Activated T-cell treated with anti-CD3 and anti-CD28 coated beads for 4 hours (primary cell): ENCODE measurements at places on chromosomes 1 and 21.

DNA sequence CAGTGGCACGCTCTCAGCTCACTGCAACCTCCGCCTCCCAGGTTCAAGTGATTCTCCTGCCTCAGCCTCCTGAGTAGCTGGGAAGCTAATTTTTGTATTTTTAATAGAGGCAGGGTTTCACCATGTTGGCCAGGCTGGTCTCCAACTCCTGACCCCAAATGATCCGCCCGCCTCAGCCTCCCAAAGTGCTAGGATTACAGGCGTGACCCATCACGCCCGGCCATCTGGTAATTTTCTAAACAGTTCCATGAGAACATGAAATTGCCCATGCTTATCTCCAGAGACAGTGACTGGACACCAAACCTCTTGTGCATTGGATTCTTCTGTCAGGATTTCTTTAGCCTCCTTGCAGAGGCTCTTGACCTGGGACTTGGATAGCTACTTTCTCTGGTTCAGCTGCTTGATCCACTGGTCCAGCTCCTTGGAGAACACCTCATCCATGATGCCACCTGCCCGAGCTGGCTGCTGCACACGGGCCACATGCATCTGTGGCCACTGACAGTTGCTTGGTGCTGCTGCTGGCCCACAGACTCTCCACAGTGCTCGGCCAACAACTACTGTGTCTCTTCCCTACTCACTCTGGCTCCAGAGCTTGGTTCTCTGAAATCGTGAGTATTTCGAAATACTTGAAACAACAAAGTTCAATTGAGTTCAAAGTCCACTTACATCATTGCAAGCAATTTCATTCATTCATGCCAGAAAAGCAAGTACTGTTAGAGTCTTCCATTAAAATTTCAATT lies 40.0 kb upstream of the CTPS1 start:
- DNase-seq: no peak

DNA sequence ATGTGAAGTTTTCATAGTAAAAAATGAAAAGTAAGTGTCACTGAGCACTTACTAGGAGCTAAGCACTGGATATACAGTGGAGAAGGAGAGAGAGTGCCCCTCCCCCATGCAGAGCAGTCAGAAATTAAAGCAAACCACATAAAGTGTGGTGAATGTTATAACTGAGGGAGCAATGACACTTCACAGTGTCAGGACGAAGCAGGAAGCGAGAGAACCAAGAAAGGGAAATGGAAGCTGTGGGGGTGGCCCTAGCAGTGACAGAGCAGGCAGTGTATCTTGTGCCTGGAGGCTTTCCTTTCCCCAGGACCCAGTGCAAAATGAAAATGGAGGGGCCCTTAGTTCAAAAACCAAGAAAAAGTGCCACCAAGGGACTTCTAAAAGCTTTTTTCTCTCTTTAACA lies 21.5 kb upstream of the RCAN3 start:
- DNase-seq: peak; percentile 42

DNA sequence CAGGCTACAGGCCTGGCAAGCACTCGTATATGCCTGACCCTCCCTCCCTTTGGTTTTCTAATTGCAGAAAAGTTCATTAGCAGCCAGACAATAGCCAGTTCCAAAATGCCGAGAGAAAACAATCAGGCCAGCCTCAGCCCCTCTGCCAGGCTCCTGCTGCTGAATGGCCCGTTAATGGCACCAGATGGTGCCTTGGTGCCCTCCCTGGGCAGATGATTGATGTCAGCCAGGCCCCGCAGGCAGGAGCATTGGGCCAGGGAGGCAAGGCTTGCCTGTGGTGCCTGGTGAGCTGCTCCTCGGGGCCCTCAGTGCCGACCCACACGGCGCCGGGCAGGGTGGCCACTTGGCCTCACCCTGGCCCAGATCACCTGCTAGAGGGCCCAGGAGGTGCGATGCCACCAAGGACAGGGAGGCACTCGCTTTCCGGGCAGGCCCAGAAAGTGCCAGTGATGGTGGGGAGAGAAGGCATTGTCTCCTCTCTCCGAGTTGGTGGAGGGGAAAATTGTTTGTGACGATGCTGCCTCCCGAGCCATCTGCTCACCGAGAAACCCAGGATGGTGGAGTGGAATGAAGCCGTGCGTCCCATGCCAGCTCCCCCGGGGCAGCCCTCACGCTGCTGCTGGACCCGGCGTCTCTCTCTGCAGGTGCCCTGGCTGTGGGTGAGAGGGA lies 28.1 kb downstream of the QSOX1 start:
- DNase-seq: no peak

- no peak for DNase-seq
Measured at GRCh38 chr1:226872437-226872836, 2.0 kb downstream of the PSEN2 start.

DNA sequence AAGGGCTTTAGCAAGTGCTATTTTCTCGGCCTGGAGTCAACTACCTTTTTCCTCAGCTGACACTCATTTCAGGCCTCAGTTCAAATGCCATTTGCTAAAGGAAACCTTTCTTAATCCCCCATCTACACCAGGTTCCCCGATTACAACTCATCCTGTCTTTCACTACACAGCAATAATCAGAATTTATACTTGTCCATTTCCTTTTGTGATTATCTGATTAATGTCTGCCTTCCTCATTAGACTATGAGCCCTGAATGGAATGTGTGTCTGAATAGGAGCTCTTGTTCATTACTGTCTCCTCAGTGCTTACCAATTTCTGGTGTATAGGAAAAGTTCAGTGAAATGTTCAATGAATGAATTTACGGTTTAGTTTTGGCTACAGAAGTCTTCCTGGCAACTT lies 36.9 kb downstream of the ATP1B1 start:
- no peak for DNase-seq

DNA sequence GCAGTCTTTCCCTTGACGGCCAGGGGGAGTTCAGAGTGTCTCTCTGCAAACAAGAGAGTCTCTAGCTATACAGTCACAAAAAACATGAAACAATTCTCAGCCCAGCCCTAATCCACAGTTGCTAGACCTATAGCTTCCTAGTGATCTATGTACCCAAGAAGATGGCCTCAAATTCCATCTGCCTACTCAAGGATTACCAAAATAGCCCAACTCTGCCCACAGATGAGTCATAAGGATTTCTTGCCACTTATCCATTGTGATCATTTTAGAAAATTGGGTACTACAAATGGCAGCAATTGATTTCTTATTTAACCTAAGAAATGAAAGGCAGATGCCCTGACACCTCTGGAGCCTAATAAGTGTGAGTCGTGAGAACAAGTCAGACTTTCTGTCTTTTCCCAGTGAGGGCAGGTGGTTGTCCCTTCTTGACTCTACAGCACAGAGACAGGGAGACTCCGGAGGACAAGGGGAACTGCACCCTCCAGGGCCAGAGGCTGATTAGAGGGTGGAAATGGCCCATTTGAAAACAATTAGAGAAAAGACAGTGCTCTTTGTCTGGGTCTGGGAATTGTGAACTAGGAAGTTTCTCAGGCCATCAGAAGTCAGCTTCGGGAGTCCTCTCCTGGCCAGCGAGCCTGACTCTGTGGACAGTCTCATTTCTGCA lies 65.4 kb downstream of the ABCA4 start:
- no peak for DNase-seq

DNA sequence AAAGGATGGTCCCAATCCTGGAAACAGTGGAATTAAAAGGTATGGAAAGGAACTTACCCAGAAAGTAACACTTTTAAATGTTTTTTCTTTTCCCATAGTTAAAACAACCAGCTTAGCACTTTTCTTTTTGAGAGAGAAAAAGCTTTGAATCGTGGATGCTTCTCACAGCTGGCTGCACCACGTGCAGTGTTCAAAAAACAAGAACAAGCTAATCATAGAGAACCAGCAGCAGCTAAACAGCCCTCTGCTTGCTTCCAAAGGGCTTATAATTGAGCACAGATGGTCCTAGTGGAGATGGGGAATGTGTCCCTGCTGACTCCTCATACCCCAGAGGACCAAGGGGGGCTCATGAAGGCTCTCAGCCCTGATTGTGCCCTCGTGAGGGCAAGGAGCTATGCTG lies 26.4 kb downstream of the UTP25 start:
- DNase-seq: no peak

DNA sequence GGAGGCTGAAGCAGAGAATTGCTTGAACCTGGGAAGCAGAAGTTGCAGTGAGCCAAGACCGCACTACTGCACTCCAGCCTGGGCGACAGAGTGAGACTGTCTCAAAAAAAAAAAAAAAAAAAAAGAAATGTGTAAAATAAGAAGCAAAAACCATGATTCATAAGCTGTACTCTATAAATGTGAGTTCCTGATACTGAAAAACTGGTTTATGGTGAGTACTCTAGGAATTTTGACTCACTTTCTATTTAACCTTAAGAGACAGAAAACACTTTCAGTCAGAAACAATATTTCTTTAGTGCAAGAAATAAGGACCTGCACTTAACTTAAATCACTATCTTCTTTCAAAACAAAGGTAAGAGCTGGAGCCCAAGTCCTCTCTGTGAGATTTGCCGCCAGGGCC lies 19.9 kb upstream of the POU2F1 start:
- no peak for DNase-seq

DNA sequence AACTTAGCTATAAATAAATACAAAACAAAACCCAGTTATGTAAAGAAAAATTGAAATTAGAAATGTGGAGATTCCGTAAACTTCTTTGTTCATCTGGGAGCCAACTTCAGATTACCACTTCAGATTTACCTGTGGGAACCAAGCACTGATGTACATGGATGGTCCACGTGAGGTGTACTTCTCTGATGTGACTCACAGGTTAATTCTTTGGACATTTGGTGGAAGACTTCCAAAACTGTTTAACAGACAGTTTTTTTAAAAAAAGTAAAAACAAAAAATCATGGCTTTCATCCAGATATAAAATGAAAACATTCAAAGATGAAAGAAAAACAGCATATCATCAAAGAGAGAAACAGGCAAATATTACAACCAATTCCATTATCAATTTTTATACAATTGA lies 92.0 kb downstream of the MAST2 start:
- DNase-seq: no peak

DNA sequence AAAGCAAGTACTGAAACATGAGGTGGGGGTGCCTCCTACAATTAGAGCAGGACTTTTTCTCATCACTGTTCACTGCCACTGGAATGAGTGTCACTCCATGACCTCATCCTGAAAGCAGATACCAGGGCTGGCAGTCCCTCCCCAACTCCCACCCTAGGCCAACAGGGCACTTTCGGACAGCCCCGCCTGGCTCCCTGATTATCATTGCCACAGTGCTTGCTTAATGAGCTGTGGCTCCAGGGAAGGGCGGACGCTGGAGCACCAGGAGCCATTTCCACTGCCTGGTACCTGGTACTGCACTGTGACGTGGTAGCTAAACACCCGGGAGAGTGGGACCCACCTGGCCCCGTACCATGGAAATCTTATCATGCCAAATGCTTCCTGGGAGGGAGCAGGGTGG lies 22.3 kb downstream of the SLC9A1 start:
- no peak for DNase-seq

DNA sequence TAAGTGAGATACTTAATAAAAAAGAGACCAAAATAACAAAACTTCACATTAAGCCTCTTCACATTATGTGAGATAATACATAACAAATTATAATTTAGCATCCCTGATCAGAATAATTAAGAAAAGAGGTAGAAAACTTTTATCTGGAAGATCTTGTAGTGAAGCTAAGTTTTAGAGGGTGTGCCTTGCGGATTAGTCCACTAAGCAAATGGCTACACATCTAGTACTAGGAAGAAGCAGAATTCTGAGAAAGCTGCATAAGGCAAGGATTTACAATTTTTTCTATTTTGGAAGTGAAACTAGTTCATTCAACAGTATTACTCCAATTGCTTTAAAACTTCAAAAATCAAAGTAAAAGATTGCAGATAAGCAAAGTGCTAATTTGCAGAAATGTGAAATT lies 3.5 kb downstream of the YOD1 start:
- no peak for DNase-seq

- no peak for DNase-seq
Measured at GRCh38 chr21:45852886-45853400, 128.6 kb upstream of the COL6A1 start.

GRCh38 chr1:199859491-199859933 lies 168.0 kb upstream of the NR5A2 start:
- no peak for DNase-seq

DNA sequence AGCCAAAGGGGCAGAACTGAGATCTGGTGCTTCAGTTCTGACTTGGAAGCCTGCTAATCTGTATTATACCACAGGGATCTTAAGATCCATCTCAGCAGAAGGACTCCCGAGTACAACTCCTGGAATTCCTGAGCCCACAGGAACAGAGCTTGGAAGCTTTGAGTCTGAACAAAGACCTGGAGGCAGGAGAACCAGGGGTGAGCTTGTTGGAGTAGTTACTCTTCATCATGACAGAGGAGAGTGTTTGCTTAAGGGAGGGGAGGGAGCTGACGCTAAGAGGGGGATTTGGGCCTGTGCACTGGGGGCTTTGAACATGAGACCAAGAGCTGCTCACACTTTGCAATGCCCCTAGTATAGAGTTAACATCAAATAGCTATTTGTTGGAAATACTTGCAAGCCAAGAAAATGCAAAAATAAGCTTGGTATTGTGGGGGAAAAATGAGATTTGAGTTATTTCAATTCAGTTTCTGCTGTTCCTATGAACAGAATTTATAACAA lies 41.1 kb upstream of the TRABD2B start:
- DNase-seq: no peak

GRCh38 chr21:33189237-33189636 lies 40.5 kb upstream of the IFNAR2 start:
- no peak for DNase-seq

DNA sequence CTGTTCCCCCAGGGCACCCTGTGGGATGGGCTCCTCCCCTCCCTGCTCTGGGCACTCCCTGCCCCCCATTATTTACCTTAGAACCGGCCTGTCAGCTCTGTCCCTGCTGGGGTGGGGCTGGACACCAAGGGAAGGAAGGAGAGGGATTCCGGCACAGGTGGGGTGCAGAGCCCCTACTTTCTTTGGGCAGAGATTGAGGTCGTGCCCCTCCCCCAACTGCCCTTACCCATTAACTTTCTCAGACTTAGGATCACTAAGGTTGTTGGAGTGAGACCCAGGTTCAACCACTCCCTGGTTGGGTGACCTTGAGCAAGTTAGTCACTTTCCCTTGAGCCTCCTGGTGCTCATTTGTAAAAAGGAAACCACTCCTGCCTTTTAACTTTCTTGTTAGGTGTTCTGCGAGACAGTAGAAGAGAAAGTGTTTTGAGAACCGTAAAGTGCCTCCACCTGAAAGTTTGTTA lies 57.0 kb upstream of the SYNC start:
- DNase-seq: no peak

DNA sequence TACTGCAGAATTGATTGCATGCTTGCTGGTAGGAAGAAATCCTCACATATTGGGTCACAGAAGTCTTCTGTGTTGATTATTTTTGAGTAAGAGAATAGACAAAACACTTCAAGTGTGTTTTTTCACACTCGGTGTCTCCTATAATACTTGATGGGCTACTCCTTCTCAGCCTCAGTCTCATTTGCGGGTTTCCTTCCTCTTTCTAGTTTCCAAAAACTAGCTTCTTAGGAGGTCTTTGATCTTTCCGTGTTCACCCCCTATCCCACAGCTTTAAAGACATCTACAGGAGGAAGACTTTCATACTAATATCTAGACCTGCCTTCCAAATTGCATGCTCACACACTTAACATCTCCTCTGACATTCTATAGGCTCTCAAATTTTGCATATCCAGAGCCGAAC lies 40.7 kb upstream of the NTPCR start:
- no peak for DNase-seq

- DNase-seq: no peak
Measured at GRCh38 chr1:234320549-234320948, 52.7 kb upstream of the COA6 start.

- DNase-seq: no peak
Measured at GRCh38 chr1:36560621-36561360, 78.1 kb upstream of the CSF3R start.

GRCh38 chr21:34812504-34813265 lies 143.9 kb downstream of the CLIC6 start:
- no peak for DNase-seq

GRCh38 chr1:4327142-4327541 lies 327.3 kb upstream of the AJAP1 start:
- DNase-seq: no peak

GRCh38 chr1:18820791-18821641 lies 38.4 kb downstream of the TAS1R2 start:
- peak; percentile 45 for DNase-seq
